ENCODE measurements at places on chromosomes 7 and 10.

- no peak for DNase-seq
These were observed 167.7 kb downstream of the DGKB start for GRCh38 chr7:14734839-14735321.

DNA sequence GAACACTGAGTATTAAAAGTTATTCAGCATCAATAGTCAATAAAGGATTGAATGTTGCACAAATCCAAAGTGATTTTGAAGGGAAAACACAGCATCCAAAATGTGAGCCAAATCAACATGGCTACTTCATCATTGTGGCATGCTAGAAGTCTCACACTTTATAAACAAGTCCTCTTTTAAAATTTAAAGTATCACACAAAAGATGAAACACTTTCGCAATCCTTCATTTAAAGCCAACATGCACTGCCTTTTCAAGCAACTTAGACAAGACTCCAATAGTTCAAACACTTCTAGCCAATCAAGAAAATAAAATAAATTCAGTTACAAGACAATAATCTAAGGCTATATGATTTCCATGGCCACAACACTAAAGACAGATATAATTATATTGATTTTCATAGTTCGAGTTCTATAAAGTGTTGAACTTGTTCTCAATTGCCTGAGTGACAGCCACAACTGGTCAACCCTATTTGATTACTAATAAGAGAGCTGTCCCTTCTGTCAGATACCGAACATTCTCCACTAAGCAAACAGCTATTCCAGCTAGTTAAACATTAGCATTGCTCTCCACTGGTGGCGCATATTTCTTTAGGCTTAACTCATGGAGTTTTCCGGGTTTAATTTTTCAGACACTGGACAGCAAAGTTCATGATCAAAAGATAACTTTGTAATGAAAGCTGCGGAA, 8.3 kb downstream of the EBF3 start:
- DNase-seq = no peak

- DNase-seq = no peak
These were observed 190.8 kb upstream of the MTPN start for GRCh38 chr7:136167991-136168390.

DNA sequence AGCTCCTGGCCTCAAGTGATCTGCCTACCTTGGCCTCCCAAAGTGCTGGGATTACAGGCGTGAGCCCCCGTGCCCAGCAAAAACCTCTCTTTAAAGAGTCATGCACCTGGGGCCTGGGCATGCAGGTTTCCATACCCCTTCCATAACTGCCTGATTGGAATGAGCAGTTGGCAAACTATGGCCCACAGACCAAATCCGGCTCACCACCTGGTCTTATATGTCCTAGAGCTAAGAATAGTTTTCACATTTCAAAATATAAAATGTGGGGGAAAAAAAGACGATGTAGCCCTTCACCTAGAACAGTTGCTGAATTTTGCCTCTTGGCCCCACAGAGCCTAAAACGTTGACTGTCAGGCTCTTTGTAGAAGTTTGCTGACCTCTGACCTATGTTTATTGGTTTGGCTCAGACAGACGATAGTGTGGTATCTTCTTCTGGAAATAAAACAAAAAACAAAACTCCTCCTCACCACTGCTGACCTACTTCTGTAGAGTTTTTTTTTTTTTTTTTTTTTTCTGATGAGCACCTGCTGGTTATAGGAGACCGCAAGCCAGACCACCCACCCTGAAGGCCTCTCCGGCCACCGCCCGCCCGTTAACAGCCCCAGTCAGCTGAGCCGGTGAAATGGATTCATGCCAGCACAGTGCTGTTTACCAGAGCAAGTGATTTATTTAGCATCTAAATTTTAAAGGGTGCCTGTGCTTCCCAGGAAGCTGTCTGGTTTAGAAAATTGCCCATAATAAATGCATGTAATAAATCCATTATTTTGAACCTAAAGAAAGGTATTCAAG, 33.5 kb upstream of the SFRP5 start:
- no peak for DNase-seq

DNA sequence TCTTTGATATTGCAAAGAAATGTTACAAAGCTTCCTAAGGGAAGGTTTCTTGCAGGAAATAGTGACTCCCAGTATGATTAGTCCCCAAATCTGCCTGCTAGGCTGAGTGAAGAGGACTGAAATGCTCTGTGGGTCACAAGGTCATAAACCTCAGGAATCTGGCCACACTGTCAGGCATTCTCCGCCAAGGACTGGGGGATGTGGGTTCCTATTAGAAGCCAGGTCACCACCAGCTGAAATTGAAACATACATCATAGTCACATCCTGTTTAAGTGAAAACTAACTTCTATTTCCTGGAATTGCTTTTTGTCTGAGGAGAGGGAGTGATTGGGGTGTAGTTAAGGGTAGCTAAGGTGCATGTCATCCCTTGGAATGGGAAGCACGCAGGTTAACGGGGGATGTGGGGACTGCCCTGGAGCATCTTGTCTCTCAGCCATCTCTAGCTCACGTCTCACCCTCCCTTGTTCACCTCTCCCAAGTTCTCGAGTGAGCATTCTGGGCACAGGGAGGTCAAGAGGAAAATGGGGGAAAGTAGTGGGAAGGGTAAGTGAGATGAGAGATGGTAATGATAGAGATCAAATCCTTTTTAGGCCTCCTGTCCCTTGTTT, 12.0 kb upstream of the GSAP start:
- DNase-seq = no peak

- DNase-seq = no peak
These were observed 175.8 kb upstream of the SORCS1 start for GRCh38 chr10:107340326-107340725.

- DNase-seq = no peak
These were observed 29.2 kb downstream of the ANXA8 start for GRCh38 chr10:47454780-47455058.

DNA sequence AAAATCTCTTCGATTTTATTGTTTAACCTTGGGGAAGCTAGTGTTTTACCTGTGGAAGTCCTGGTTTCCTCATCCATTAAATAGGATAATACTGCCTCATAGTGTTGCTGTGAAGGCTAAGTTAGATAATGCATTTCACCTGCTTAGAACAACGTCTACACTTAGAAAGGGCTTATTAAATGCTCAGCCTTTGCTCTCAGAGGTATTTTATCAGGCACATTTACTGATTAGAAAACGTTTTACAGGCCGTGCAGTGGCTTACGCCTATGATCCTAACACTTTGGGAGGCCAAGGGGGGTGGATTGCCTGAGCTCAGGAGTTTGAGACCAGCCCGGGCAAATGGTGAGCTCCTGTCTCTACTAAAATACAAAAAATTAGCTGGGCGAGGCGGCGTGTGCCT, 144.4 kb downstream of the INSYN2A start:
- DNase-seq = no peak

GRCh38 chr7:106023369-106024322, 60.6 kb downstream of the CDHR3 start:
- no peak for DNase-seq

DNA sequence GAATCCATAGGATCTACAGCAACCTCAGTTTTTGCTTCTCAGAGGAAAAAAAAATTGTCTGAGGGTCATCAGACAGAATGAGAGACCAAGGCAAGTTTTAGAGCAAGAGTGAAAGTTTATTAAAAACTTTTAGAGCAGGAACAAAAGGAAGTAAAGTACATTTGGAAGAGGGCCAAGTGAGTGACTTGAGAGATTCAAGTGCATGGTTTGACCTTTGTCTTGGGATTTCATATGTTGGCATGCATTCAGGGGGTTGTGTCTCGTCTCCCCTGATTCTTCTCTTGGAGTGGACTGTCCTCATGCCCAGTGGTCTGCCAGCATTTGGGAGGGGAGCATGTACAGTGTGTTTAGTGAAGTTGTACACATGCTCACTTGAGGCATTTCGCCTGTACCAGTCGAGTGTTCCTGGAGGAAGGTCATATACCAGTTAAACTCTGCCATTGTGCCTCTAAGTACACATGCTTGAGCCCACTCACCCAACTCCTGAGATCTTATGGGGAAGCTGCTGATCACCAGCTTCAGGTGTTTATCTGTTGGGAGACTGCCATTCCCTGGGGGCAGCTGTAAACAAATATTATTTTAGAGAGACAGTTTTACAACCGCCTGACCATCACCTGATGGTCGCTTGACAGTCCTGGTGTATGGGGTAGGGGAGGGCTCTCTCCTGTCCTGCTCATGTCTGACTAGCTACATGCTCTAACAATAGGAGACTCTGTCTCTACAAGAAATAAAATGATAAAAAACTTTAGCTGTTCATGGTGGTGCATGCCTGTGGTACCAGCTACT, 109.4 kb downstream of the EEPD1 start:
- no peak for DNase-seq

DNA sequence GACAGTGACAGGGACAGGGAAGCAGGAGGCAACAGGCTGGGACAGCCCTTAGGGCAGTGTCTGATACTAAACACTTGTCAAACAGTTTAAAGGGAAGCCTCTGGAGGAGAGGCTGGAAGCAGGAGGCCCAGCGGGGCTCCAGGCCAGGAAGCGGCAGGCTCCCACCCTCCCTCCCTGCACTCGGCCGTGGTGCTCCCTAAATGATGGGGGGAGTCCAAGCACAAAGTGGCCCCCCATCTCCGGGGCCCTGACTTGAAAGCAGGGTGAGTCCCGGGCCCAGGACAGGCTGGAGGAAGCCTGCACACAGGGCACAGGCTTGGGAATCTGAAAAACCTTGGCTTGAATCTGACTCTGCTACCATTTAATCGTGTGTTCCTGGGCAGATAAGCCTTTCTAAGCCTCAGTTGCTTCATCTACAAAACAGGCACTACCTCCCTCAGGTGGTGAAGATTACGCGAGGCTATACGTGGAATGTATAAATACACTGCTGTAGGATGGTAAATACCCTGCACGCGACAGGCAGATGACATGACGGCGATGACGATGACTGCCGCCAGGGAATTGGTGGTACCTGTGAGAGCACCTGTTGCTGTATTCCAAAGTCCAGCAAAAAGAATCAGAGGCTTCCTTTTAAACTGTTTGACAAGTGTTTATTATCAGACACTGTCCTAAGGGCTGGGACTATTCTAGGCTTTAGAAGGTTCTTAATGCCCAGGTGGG, 34.1 kb downstream of the GBX1 start:
- DNase-seq = no peak

GRCh38 chr7:91239171-91239604, 25.0 kb upstream of the FZD1 start:
- no peak for DNase-seq

DNA sequence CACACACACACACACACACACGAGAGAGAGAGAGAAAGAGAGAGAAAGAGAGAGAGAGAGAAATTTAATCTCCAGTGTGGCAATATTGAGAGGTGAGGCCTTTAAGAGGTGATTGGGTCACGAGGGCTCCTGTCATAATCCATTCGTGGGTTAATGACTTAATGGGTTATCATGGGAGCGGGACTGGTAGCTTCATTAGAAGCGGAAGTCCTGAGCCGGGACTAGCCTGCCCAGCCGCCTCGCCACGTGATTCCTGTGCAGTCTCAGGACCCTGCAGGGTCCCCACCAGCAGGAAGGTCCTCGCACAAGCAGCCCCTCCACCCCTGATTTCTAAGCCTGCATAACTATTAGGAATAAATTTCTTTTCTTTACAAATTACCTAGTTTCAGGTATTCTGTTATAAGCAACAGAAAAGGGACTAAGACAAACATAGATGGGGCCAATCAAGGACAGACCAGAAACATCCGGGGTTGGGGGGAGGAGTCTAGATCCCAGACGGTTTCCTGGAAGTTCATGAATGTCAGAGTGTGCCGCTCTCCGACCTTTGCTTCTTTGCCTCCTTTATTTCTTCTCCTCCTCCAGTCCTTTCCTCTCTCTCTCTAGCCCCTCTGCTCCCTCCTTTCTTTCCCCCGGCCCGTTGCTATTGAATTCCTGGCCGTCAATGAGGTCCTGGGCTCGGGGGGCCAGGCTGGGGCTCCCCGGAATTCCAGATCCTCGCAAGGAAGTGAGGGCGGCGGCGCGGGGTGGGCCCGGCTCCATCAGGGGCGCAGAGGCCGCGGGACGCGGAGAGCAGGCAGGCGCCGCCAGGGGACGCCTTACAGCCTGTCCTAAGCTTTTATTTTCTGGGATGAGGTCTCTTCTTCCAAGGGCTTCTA, 146.8 kb downstream of the CYP26A1 start:
- DNase-seq = no peak
